ENCODE measurements at places on chromosomes 4 and X.

- no peak for DNase-seq
Observed at GRCh38 chrX:10847333-10847732, 226.9 kb upstream of the MID1 start.

GRCh38 chr4:70749313-70749712 is 27.5 kb downstream of the RUFY3 start:
- no peak for DNase-seq

GRCh38 chr4:72886602-72887001 is 182.9 kb downstream of the COX18 start:
- DNase-seq = no peak

DNA sequence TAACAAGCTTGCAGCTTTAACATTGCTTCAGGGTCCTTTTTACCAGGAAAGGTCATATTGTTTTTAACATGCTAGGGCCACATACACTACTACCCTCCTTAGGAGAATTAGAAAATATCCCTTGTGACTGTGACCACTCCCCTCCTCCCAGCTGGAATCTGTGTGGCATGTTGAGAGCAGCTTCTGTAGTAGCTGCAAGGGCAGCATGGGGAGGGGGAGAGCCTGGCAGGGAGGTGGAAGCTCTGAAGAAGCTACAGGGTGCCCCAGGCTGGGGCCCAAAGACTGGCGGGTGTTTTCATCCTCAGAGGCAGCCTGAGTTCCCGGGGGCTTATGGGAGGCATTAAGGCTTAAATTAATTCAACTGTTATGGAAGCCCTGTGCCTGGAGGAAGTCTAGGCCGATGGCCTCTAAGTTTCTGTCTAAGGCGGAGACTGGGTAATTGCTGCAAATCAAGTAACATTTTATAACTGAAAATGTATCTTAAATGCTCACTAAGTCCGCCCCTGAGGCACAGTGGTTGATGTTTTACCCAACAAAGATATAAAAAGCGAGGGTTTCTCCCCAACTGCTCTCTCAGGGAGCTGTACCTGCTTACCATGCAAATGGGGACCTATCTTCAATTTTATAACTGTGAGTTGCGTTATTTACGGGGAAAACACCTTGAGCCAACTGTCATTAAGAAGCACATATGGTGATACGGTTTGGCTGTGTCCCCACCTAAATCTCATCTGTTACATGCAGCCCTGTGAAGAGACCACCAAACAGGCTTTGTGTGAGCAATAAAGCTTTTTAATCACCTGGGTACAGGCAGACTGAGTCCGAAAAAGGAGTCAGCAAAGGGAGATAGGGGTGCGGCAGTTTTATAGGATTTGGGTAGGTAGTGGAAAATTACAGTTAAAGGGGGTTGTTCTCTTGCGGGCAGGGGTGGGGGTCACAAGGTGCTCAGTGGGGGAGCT is 37.4 kb upstream of the STS start:
- no peak for DNase-seq

- no peak for DNase-seq
Observed at GRCh38 chr4:105966051-105966450, 70.8 kb downstream of the NPNT start.

DNA sequence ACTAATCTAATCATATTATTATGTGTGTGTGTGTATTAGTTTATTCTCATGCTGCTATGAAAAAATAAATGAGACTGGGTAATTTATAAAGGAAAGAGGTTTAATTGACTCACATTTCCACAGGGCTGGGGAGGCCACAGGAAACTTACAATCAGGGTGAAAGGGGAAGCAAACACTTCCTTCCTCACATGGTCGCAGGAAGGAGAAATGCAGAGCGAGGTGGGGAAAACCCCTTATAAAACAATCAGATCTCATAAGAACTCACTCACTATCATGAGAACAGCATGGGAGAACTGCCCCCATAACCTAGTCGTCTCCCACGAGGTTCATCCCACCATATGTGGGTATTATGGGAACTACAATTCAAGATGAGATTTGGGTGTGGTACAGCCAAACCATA is 190.9 kb upstream of the TAPT1 start:
- DNase-seq = no peak

GRCh38 chr4:138614398-138615142 is 372.4 kb upstream of the SLC7A11 start:
- no peak for DNase-seq
